AG04450 (cell line): ENCODE measurements at places on chromosomes 3 and 15.

GRCh38 chr3:107525644-107526305 lies 3.0 kb downstream of the BBX start:
- DNase-seq = no peak

- no peak for DNase-seq
Observed at GRCh38 chr15:100694381-100695021, 92.1 kb downstream of the ASB7 start.

DNA sequence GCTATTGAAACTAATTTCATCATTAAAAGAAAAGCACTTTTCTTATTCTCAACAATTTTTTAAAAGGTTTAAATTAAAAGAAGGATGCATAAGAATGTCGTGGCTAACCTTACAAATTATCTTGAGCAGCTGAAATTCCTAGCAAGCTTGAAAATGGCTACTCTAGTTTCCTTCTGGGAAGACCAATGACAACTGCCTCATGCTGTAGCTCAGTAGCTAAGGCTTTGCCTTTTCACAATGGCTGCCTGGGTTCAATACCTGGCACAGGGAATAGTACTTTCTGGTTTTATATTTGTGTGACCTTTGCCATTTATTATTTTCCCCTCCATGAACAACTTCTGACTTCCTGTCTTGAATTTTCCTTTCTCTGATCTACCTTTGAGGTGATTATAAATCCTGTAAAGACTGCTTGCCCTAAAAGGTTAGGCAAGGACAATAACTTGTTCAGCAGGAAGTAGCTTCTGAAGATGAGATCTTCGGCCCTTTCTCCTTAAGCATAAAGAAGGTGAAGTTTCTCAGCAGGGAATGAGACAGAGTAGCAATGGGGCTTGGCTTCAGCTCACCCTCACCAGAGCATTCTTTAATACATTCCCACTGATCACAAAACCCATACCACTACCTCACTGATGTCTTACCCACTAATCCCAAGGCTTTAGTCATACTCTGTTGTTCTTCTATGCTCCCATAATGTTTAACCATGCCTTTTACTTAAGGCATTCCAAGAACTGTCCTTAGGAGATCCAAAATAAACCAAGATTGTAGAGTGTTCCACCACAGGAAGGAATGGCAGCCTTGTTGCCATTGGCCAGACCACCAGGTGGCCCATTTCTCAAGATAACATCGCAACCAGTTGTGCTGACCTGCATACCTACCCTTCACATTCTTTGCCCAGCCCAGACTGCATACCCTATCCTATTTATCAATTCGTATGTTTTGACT lies 276.8 kb downstream of the ULK4 start:
- DNase-seq = no peak

- no peak for DNase-seq
Observed at GRCh38 chr3:162842549-162843216, 1346.1 kb downstream of the OTOL1 start.

GRCh38 chr15:48845123-48845522 lies 32.8 kb upstream of the EID1 start:
- DNase-seq = no peak
